ENCODE measurements at places on chromosomes 2 and 18.

GRCh38 chr2:194735837-194736542 is 921.0 kb upstream of the SLC39A10 start:
- DNase-seq, result no peak

DNA sequence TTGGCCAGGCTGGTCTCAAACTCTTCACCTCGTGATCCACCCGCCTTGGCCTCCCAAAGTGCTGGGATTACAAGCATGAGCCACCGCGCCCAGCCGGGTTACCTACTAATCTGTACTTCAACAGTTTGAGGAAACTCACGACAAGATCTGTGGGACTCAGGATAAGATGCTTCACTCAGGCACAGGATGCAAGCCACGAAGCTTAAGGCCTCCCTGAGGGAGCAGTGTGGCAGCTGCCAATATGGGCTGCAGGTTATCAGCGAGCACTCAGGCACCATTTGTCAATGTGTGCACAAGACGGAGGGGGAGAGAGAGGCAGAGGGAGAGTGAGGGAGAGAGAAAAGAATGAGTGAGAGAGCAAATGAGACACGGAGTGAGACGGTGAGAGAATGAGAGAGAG is 173.6 kb upstream of the RAB6C start:
- no peak for DNase-seq

DNA sequence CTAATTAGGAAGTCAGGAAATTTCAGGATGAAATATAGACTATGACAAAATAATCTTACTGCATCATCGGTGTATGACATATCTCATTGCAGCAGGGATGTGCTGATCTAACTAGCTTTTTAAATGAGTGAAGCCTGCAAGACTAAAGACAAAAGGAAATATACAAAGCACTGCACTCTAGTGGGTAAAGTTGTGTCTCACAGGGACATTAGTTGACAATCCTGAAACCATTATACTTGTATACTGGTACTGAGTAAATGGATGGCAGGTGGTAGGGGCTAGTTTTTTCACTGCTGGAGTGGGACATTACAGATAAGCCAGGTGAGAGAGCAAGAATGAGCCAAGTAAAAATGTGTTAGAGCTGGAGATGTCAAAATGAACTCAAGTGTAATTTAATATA is 317.5 kb upstream of the RAB6C start:
- DNase-seq, result no peak

- DNase-seq, result no peak
Observed at GRCh38 chr2:209772290-209772685, 656 bp downstream of the UNC80 start.
